ENCODE measurements at places on chromosomes 11 and 22.

GRCh38 chr11:112348480-112349029 is 87.9 kb upstream of the PLET1 start:
- DNase-seq: no peak

- no peak for DNase-seq
Measured at GRCh38 chr11:78039391-78039918, 16.4 kb upstream of the KCTD14 start.

DNA sequence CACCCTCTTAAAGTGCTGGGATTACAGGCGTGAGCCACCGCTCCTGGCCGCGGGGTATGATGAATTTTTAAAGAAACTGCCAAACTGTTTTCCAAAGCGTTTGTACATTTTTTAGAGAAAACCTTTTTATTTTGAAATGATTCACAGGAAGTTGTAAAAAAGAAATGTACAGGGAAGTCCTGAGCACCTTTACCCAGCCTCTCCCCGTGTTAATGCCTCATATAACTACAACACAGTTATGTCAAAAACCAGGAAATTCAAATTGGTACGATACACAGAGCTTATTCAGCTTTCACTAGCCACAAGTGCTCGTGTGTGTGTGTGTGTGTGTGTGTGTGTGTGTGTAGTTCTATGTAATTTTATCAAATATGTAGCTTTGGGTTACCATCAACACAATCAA is 7.0 kb upstream of the FAM118A start:
- DNase-seq: no peak

- DNase-seq: no peak
Measured at GRCh38 chr11:46604796-46605195, 11.0 kb upstream of the AMBRA1 start.

GRCh38 chr11:6844356-6844755 is 1.1 kb upstream of the OR10A5 start:
- no peak for DNase-seq

DNA sequence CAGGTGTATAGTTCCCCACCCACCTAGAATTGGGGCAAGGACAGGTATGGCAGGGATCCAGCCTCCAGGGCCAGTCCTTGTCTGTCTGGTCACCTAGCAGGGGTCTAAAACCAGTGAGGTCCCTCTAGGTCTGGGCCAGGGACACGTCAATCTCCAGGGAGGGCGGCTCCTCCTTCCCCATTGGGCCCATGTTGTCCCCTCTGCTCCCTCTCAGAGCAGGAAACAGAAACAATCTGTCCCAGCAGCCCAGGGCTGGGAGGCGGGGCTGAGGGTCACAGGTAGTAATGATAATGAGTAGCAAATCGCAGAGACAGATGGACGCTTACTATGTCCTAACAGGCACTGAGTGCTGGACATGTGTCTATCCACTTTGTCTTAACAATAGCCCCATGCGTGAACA is 22.8 kb upstream of the SYT7 start:
- no peak for DNase-seq

DNA sequence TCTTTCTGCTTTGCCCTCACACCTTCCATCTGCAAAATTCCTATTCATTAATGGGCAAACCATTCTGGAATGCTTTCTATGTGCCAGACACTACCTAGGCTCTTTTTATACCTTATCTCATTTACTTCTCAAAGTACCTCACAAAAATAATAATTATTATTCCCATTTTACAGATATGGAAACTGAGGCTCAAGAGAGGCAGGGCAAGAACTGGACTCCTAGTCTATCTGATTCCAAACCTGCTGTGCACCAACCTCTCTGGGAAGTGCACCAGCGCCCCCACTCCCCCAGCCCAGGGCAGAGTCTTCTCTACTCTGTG is 826 bp upstream of the DGAT2 start:
- no peak for DNase-seq

DNA sequence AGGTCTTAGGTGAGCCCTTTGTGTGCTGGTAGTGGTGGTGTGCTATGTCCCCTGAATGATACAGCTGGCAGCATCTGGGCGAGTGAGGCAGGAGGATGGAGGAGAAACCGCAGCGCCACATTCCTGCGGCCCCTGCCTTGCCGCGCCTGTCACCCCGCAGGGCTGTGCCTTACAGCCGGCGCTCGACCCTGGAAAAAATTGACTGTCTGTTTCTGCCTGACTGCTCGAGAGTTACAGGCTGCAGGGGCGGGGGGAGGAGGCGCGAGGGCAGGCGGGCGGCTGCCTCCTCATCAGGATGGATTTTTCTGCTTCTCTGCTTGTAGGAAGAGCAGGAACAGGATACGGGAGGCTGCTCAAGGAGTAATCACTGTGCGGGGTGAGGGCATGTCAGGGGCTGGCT is 443.4 kb downstream of the MIAT start:
- no peak for DNase-seq

DNA sequence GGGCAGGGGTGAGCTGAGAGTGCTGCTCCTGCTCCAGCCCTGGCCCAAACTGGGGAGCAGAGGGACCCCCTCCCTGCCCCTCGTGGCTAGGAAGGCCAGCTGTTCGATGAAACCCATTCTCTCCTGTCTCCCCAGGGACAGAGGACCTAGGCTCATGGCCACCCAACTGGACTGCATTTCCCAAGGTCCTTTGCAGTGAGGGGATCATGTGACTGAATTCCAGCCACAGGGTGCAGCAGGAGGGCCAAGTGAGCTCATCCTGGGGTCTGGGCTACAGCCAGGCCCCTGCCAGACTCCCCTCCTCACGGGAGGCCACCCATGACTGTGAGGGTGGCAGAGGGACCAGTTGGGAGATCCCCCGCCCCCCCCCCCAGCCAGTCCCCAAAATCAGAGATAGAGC is 777.6 kb downstream of the TBC1D22A start:
- no peak for DNase-seq

Data from T-helper 1 cell (primary cell).